ENCODE measurements at places on chromosomes 11 and 22.
A peak's percentile ranks its signal among the peaks of the same experiment; 100 is the strongest.

DNA sequence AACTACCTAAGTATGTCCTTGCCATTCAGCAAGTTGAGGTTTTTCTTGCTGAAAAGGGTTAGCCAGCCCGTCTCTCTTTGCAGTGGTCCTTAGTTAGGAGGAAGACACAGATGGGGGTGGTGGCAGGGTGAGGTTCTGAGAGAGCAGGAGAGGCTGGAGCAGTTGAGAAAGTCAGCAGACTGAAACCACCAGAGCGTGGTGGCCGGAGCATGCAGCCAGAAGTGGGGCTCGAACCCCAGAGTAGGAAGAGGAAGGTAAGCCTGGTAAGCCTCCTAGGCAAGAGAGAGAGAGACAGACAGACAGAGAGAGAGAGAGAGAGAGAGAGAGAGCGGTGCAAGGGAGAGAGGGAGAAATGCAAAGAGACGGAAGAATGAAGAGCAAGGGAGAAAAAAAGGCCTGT, 9.2 kb upstream of the SCN4B start:
- DNase-seq, result no peak

GRCh38 chr11:112885744-112886433, 75.3 kb upstream of the NCAM1 start:
- no peak for DNase-seq

DNA sequence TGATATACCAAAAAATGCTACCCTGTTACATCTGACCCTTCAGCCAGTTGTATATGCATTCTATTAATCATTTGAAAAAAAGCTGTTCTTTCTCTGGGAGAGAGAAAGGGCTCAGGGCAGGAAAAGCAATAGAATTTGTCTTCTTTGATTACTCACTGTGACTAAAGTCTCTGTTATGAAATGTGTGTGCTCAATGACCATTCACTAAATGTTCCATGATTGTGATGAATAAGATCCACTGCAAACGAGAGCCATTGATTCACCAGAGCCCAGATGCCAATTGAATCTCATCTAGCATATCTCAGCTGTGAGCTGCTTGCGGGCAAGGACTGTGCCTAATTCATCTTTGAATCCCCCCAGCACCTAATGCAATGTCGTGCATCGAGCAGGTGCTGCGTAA, 184.3 kb downstream of the OPCML start:
- no peak for DNase-seq

DNA sequence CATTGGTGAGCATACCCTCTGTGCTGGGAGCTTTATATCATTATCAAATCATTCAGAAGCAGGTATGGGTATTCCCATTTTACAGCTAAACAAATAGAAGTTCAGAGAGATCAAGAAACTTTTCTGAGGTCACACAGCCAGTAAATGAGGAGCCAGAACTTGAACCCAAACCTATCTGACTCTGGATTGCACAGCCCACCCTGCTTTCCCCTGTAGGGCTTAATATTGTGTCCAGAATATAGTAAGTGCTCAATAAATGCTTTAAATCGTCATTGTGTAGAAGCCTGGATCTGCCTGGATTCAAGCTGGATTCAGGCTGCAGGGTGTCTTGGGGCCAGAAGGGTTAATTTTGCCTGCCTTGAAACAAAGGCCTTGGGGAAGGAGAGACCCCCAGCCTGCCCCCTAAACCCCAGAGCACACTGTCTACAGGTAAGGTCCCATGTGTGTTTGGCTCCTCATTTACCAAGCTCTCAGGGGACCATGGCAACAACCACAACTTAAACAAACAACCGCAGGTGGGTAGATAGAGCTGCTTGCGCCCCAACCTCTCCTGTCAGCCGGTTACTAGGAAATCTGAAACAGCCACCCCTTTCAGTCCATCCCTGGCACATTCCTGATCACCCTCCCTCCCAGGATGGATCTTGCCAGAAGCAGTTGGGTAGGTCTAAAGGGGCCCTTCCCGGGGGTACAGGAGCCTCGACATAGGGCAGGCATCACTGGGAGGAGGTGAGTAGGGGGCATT, 3.0 kb upstream of the SEC14L3 start:
- DNase-seq, result peak; percentile 5

- DNase-seq, result no peak
Measured at GRCh38 chr11:86186386-86186785, 58.2 kb upstream of the EED start.

DNA sequence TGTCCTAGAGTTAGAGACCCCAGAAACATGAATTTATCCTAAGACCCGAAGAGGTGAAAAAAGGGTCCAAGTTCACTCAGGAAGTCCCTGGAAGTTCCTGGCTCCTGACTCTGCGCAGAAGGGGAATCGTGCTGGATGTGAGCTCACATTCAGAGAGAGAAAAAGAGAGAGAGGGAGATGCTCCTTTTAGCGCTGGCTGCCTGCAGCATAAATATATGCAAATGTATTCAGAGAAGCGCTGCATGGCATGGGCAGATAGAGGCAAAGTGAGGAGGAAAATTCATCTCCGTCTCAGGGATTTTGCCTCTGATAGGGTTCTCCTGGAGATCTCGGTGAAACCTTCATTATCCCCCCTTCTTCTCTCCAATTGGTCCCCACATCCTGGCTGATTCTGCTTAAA, 517.2 kb downstream of the MN1 start:
- no peak for DNase-seq

- DNase-seq, result no peak
Measured at GRCh38 chr22:38872831-38873248, 824 bp upstream of the CBX6 start.

GRCh38 chr11:36455658-36456111, 54.4 kb downstream of the TRAF6 start:
- DNase-seq, result no peak

DNA sequence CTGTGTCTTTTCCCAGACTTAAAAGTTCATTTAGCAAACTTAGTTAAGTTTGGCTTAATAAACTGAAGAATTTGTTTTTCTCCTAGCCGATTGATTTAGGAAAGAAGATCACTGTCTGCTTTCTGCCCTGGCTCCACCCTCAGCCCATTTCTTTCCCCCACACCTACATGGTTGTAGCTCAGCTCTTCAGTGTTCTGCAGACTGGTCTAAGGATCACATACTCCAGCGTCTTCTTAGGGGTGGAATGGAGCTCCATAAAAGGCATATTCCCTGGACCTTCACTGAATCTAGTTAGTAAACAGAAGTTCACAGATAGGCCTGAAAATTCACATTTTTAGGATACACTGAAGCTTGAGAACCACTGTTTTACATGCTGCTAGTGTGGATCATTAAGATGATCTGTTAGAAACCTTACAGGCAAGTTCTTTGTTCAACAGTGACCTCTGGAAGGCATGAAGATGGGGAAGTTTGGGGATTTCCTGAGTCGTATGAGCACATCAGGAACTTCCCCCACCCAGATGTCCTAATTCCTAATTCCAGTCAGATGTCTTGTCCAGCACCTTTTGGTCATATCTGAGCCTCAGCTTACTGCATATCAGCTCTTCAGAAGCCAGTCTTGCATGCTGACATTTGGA, 16.8 kb downstream of the PIWIL4 start:
- DNase-seq, result no peak

DNA sequence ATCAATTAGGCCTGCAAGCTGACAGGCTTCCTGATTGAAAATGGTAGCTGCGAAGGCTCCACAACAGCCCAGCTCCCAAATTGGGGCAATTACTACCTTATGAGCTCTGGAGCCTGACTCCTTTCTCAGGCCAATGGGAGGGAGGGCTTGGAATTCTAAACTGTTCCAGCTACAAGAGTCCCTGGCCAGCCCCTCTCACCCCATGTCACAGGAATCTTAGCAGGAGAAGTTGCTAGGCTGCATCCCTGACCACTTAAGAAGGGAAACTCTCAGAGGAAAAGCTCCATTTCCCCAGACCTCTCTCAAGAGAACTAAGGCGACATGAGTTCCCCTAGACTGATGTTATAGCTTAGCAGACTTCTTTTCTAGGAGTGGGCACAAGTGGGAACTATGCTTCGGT, 4.9 kb downstream of the LRP4 start:
- no peak for DNase-seq

DNA sequence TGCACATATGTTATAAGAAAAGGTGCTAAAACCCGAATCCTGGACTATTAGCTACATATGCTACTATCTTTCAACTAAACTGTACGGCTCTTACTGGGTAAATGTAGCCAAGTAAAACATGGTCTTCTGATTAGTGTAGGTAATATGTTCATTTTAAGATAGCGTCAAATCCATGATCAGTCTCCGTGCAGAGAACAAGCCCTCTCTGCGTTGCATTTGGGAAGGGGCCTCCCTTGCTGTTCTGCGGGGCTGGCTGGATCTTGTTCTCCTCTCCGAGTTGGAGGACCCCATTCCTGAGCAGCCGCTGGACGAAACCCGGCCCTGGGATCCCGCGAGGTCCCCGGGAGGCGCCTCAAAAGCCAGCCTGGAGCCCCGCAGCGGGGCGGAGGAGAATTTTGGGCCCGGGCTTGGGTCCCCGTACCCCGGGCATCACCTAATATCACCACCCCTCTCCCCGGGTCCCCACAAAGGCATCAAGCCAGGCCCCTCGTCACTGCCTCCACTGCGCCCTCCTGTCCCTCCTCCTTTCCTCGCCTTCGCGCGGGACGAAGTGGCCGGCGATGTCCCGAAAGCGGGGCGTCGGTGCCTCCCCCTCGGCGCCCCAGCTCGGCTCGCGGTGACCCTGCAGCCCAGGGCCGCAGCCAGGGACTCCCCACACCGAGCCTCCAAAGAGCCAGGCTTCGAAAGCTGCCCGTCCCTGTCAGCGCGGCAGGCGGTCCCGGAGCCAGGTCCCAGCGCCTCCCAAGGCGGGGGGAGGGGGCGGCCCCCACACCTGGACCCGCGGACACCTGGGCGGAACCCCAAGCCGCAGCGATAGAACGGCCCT, 54.5 kb upstream of the FBXO3 start:
- DNase-seq, result no peak

DNA sequence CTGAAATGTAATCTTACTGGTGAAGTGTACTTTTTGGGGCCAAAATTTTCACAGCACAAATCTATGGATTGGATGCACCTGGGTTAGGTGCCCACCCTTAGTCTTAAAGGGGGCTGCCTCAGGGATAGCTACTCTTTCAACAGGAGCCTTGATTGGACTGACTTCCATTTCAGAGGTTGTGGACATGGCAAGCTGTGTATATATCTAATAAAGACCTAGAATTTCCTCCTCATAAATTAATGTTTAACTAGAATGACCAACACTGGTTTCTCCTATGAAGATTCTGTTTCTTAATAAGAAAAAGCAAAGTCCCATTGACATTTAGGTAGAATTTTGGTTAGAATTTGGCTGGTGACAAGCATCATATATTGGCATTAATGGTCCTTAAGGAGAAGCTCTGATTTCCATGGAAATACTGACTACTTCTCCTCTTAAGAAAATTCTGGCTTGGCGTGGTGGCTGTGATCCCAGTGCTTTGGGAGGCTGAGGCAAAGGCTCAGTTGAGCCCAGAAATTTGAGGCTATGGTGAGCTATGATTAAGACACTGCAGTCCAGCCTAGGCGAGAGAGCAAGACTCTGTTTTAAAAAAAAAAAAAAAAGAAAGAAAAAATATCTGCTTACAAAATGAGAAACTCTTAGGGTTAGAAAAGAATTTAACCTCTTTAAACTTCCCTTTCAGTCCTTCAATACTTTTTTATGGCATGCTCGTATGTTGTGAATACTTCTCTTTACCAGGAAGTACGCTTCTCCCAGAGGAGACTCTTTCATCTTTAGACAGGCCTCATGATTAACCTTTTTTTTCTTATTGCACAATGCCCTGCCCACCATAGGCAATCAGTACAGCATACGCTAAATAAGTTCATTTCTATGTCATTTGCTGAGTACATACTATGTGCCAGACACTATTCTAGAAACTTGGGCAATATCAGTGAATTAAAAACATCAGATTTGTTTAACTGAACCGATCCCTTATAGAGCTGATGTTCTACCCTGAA, 77.2 kb downstream of the PRR5L start:
- DNase-seq, result no peak

DNA sequence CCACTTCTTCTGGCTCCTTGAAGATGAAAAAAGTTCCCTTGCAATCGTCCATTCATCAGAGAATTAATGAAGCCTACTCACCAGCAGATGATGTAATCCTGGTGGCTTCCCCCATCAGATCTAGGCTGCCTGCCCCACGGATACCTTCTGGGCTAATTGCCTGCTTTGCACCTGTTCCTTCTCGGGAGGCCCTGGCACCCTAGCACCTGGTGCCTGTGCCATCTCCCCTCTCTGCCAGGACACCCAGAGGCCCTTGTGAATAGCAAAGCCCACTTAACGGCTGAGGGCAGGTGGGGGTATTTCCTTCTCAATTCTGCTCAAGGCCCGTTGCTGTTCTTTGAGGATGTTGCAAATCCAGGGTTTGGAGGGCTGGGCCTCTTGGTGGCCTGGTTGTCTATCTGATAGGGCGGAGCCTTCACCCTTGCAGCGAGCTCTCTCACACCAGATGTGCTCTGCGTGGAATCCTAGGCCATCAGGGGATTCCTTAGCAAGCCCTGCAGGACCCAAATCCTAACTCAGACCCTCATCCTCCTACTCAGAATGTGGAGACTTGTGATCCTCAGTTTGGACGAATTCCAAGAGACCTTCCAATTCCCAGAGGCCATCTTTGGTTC, at the start of gene LMO2:
Gene LMO2 (minus strand): TSS at position 363 of the 614 bp plus-strand sequence. CDS start 22,360 bp downstream, outside the sequence.
- no peak for DNase-seq

GRCh38 chr11:129705933-129706332, 109.7 kb upstream of the TMEM45B start:
- no peak for DNase-seq

DNA sequence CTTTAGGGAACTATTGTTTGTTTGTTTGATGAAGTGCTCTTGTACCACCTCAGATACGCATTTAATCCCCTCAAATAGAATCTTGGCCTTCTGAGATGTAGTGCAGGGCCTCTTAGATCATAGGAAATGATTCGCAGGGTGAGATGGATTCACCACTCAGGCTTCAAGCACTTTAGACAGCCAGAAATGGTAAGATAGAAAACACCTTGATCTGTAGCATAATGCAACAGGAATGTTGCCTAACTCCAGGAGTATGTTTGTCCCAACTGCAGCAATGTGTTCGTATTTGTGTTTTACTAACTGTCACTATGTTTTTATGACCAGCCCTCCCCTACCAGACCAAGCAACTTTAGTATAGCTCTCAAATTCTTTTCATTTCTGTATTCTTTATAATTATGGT, 761.2 kb downstream of the NELL1 start:
- DNase-seq, result no peak

DNA sequence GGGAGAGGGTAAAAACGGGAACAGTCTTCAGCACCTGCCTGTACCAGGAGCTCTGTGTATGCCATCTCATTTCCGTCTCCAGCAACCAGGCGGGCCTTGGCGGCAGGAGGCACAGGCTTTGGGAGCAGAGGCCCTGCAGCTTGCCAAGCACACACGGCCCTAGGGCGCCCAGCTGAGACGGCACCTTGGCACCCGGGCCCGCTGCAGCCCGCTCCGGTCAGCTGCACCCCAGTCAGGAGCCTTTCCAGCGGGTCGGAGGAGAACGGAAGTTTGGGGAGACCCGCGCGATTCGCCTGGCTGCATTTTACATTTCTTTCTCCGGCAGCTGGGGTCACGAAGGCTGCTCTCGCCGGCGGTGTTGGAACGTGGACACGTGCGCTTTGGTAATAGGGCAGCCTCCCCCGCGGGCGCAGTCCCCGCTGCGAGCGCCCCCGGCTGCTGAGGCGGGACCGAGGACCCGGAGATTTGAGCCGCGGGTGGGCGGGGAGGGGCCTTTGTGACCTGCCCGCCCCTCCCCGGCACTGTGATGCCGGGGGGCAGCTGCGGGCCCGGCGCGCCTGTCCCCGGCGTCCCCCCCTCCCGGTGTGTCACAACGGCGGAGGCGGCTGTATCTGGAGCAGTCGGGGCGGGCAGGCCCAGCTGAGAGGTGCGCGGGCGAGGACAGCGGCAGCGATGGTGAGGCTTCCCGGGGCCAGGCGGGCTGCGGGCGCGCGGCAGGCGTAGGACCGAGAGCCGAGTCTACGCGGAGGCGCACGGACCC, at the start of gene TUBA8:
Gene TUBA8 (plus strand): TSS at position 616 of the 760 bp plus-strand sequence. CDS start 57 bp downstream, at position 673.
- peak; percentile 58 for DNase-seq

GRCh38 chr11:123233280-123233974, 38.4 kb upstream of the CLMP start:
- no peak for DNase-seq
